ENCODE measurements at places on chromosomes 6 and 20.

- DNase-seq, result no peak
These were observed 79.1 kb downstream of the TNFRSF21 start for GRCh38 chr6:47230579-47230978.

- DNase-seq, result no peak
These were observed 62.2 kb downstream of the SSR1 start for GRCh38 chr6:7250812-7251211.

DNA sequence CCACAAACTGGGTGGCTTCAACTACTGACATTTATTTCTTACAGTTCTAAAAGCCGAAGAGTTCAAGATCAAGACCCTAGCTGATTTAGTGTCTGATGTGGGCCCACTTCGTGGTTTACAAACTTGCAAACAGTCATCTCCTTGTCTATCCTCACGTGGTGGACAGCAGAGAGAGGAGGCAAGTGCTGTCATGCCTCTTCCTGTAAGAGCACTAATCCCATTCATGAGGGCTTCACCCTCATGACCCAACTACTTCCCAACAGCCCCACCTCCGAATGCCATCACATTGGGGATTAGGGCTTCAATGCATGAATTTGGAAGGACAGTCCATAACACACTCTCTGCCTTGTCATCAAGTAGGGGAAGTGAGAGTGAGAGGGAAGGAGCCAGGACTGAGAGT lies 15.6 kb upstream of the ISM1 start:
- no peak for DNase-seq

GRCh38 chr6:116497113-116497676 lies 14.2 kb upstream of the CALHM5 start:
- no peak for DNase-seq

DNA sequence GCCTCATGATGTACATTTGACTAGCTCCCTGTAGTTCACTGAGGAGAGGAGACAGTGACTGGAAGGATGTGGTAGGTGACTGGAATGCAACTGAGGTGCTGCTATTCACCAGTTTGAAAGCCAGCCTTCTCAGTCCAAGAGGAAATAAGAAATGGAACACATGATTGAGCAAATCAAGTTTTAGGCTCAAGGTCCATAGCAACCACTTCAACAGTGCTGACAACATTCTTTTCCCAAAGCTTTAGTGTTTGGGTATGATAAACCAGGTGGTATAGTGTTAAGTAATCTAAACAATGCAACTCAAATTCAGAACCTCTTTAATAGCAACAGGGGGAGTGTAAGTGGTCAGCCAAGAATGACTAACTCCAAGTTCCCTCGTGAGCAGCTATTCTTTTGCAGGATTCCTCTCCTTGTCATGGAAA lies 9.2 kb downstream of the ZHX3 start:
- DNase-seq, result no peak

DNA sequence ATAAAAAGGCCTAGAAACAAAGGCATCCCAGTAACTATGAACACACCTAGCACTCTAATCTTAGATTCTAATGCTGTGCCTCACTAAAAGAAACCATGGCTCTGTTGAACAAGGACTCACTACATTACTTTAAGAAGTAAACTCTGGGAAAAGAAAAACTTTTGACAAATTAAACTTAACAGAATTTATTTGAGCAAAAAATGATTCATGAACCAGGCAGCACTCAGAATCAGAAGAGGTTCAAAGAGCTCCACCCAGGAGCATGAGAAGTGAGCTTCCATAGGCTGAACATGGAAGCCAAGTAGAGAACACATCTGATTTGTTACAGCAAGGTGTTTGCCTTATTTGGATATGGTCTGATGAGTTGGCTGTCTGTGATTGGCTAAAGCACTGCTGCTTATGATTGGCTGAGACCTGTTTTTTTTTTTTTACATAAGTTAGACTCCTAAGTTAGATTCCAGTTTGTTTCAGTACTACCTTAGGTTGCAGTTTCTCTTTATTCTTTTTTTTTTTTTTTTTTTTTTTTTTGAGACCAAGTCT lies 343.6 kb upstream of the SASH1 start:
- DNase-seq, result no peak

DNA sequence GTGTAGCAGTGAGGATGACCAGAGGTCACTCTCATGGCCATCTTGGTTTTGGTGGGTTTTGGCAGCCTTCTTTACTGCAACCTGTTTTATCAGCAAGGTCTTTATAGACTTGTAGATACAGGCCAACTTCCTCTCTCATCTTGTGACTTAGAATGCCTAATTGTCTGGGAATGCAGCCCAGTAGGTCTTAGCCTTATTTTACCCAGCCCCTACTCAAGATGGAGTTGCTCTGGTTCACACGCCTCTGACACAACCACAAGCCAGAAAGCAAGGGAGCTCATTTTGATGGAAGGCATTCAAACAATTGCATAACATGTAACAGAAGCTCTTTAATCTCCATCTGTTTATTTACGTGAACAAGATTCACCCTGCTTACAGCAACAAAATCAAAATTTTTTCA lies 492.0 kb upstream of the SULF2 start:
- no peak for DNase-seq

- no peak for DNase-seq
These were observed 17.7 kb downstream of the RAB22A start for GRCh38 chr20:58327211-58327610.

DNA sequence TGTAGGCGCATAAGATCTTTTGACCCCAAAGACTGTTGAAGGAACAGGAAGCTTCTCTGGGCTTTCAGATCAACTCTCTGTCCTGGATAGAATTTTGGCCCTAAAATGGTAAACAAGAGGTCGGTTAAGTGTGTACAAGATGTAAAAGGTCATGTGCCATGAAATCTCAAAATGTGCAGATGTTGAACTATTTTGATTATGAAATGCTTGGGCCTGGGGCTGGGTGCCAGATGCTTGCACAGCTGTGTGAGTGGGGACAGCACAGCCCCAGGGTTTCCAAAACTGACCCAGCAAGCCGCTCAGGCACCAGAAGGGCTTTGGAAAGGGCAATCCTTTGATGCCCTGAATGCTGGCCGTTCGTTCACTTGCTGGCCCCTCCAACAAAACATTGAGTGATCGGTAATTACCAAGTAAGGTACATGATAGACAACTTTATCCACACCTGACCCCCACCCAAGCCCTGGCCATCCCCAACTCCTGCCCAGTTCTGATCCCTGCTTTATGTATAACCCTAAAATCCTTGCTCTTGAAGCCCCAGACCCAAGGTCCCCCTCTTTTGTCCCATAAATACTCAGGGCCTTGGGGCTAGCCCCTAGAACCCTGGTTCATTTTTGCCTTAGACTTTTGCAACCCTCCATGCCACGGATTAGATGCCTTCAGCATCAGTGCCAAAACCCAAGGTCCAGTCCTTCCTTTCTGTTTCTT lies 1.9 kb downstream of the TMEM239 start:
- DNase-seq, result peak; percentile 60

GRCh38 chr6:43228951-43229802 lies at the start of gene DNPH1:
TSS of gene DNPH1 (minus strand) at chr6:43229481. CDS start at chr6:43229456, 25 bp downstream.
- peak; percentile 78 for DNase-seq

GRCh38 chr6:21451546-21452013 lies 142.0 kb upstream of the SOX4 start:
- DNase-seq, result no peak

DNA sequence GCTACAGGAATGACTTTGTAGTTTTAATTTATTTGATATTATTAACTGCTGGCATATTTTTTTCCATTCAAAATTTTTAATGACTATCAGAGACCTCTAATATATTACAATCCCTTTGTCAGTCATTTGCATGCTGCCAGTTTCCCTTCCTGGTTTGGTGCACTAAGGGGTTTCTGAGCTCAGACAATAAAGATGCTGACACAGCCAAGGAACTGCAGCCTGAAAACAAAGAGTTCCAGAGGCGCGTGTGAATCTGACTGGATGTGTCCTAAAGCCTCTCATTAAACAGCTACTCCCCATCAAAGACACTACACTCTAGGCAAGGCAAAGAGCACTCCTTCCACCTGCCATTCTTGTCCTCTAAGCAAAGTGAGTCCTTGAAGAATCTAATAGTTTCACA lies 116.8 kb upstream of the DST start:
- DNase-seq, result no peak

GRCh38 chr6:27791182-27791943 lies 120.8 kb downstream of the OR2B2 start:
- DNase-seq, result peak; percentile 82

GRCh38 chr20:57888591-57888990 lies 178.8 kb upstream of the PMEPA1 start:
- DNase-seq, result no peak

- DNase-seq, result no peak
These were observed 27.4 kb upstream of the MAPRE1 start for GRCh38 chr20:32792316-32792715.

- no peak for DNase-seq
These were observed 35.5 kb upstream of the ZNF133 start for GRCh38 chr20:18252597-18253451.

DNA sequence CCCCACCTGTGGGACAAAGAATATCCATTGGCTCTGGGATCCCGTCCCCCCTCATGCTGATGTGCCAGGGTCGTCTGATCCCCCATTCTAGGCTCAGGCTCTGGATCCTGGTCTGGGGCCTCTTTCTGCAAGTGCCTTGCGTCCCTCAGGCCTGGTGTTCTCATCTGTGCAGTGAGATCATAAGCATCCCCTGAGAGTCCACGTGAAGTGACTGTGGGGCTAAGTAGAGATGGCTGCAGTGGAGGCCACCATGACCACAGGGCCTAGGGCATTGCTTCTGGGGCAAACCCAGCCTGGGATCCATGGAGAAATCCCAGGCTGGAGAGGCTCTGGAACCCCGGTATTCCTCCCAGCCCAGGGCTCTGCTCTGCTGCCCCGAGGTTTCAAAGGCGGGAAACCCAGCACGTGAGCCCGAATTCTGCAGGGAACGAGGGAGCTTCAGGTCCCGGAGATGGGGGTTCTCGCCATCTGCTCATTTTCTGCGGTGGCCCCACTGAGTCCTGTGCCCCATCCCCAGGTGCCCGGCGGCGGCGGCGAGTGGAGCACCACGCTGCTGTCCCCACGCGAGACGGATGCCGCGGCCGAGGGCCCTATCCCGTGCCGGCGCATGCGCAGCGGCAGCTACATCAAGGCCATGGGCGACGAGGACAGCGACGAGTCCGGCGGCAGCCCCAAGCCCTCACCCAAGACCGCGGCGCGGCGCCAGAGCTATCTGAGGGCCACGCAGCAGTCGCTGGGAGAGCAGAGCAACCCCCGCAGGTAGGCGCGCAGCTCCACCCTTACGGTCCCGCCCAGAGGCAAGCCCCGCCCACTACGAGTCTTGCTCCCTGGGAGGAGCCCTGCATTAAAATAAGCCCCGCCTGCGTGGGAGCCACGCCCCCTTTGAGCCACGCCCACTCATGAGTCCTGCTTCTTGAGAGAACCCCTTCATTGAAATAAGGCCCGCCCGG lies 105.5 kb upstream of the MYL9 start:
- DNase-seq, result peak; percentile 69

- no peak for DNase-seq
These were observed 216.5 kb upstream of the TENT5A start for GRCh38 chr6:81969011-81969410.

GRCh38 chr6:167524261-167525111 lies 199.6 kb downstream of the TTLL2 start:
- DNase-seq, result no peak

GRCh38 chr6:137332637-137333280 lies 113.6 kb upstream of the IFNGR1 start:
- DNase-seq, result no peak

GRCh38 chr6:45436544-45437438 lies 59.1 kb upstream of the SUPT3H start:
- DNase-seq, result no peak

- DNase-seq, result no peak
These were observed 774.2 kb upstream of the FLRT3 start for GRCh38 chr20:15111654-15112053.

GRCh38 chr6:113009682-113010081 lies 662.6 kb downstream of the RFPL4B start:
- no peak for DNase-seq

- DNase-seq, result no peak
These were observed 23.3 kb upstream of the ARFGEF2 start for GRCh38 chr20:48898210-48898609.

GRCh38 chr20:33812908-33813462 lies 1.8 kb downstream of the CHMP4B start:
- no peak for DNase-seq

DNA sequence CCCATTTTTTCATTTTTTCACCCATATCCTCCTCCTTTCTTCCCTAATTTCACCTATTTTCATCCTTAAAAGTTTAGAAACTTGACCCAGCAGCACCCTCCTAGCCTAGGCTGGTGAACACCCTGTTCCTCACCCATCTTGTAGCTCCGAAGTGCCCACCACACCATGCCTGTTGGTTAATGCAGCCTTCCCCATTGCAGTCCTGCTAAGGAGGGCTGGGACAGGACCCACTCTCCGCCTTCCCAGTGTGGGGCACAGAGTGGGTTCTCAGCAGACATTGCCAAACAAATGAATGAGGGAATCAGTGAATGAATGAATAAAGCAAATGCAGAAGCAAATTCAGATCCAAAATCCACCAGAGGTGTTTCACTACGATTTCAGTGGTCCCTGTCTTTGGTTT lies 45.7 kb downstream of the CTCFL start:
- DNase-seq, result no peak

DNA sequence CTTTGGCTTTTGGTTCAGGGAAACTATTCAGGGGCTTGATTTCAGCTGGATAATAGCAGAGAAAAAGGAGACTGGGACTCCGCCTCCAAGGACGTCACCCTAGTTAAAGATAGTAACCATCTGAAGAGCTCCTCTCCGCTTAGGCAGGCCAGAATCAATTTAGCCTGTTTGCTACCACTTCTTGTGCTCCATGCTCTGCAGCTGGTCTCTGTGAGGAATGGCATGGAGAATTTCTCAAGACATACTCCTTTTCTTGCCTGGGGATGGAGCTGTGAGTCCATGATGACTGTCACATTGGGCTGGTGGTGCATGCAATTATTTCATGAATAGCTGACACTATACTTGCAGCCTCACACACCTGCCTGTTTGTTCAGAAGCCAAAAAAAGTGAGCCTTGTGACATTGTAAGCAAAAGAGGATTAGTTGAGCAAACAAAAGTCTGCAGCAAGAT lies 61.4 kb downstream of the TXLNB start:
- DNase-seq, result no peak

- DNase-seq, result no peak
These were observed 23.1 kb upstream of the TMEM242 start for GRCh38 chr6:157346373-157346772.

- peak; percentile 87 for DNase-seq
These were observed 59.1 kb upstream of the PTPN1 start for GRCh38 chr20:50450881-50451752.

DNA sequence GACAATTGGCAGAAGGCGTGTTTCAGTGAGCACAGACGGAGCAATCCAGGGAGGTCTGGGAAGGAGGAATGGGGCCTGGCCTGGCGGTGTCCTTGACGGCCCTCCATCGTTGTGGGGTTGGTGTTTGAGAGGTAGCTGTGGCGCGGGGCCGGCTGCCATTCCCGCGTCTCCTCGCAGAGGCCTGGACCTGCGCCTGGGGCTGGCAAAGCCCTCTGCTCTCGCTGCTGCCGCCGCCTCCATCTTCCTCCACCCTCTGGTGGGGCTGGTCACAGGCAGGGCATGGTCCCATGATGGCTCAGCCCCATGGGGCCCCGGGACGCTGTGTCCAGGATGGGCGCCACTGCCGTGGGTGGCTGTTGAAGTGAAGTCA lies 7.6 kb downstream of the OSBPL2 start:
- DNase-seq, result no peak
